ENCODE measurements at places on chromosomes 3 and 15. TPM values are rescaled to one million over a fixed set of nuclear protein-coding genes. Genes with fewer than 3 reads are reported as not detected.

Gene TMCO5A
- not detected for total RNA-seq

Gene AADAC
- total RNA-seq = not detected

Gene HYKK
- total RNA-seq = 4.4 TPM

Gene IL17RD
- 0.09 TPM for total RNA-seq

Gene EPHB3
- total RNA-seq = 5.3 TPM

DNA sequence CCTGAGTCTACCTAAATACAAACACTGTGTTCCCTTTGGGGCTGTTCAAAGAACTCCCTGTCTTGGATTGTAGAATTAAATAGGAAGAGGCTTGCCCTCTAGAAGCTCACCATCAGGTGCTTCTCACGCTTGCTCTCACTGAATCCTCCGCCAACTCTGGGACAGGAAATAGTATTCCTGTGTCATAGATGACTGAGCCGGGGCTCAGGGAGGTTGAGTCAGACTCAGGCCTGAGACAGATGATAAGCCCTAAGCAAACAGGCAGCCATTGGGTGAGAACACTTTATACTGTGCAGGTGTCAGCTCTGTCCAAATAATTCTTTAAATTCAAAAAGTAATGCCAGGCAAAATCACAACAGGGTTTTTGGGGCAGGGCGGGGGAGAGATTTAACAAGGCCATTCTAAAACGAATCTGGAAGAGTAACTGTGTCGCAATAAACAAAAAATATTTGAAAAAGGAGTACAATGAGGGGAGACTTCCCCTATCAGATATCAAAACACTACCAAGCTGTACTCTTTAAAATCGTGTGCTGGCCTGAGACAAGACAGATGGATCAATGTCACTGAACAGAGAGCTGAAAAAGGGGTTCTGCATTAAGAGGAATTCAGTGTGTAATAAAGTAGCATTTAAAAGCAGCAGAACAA lies 59.0 kb downstream of the EPHB3 start:
- peak; percentile 25 for DNase-seq
- H3K4me1 ChIP-seq = peaks cover 17% of the 10 kb centered on the region
- no peaks in the 10 kb centered on the region for H3K36me3 ChIP-seq
- no peak overlapping the region for H3K4me3 ChIP-seq

DNA sequence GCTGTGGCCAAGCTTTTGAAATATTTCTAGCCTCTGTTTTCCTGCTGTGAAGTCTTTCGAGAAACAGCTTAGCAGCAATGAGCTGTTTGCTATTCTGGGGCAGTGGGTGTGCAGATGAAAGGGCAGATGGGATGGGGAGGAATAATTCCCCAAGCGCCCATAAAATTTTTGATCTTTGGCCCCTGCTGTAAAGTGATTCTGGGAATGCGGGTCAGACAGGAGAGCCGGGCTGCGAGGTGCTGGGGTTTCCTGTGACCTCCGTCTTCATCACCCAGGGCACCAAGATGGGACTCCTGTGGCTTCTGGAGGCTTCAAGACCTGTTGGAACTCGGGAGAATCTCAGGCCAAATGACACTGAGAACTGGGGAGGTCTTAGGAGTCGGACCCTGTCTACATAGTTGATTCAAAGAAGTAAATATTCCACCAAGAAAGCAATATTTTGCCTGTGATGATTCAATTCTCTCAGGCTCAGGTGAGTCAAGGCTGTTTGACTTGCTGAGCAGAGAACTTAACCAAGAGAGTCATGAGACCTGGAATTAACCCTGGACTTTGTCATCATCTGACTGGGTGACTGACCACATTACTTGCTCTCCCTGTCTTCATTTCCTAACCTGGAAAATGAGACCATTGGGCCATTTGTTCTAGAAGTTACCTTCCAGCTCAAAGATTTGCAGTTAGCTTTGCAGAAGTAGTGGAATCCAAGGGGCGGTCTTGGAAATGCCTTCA lies 86.4 kb downstream of the POLR2M start:
- H3K4me1 ChIP-seq = peaks cover 7% of the 10 kb centered on the region
- DNase-seq = no peak
- H3K36me3 ChIP-seq = no peaks in the 10 kb centered on the region
- H3K27me3 ChIP-seq = peaks cover 11% of the 10 kb centered on the region

GRCh38 chr15:37057831-37058230 lies 42.5 kb downstream of the MEIS2 start:
- no peak overlapping the region for H3K4me3 ChIP-seq
- no peak overlapping the region for H3K27ac ChIP-seq
- peaks cover 63% of the 10 kb centered on the region for H3K36me3 ChIP-seq
- peaks cover 25% of the 10 kb centered on the region for H3K4me1 ChIP-seq
- no peaks in the 10 kb centered on the region for H3K27me3 ChIP-seq

- no peaks in the 10 kb centered on the region for H3K36me3 ChIP-seq
- no peaks in the 10 kb centered on the region for H3K4me1 ChIP-seq
- H3K4me3 ChIP-seq = no peak overlapping the region
- no peak for DNase-seq
- no peak overlapping the region for H3K27ac ChIP-seq
These were observed 370.1 kb downstream of the NR2F2 start for GRCh38 chr15:96700555-96700954.

DNA sequence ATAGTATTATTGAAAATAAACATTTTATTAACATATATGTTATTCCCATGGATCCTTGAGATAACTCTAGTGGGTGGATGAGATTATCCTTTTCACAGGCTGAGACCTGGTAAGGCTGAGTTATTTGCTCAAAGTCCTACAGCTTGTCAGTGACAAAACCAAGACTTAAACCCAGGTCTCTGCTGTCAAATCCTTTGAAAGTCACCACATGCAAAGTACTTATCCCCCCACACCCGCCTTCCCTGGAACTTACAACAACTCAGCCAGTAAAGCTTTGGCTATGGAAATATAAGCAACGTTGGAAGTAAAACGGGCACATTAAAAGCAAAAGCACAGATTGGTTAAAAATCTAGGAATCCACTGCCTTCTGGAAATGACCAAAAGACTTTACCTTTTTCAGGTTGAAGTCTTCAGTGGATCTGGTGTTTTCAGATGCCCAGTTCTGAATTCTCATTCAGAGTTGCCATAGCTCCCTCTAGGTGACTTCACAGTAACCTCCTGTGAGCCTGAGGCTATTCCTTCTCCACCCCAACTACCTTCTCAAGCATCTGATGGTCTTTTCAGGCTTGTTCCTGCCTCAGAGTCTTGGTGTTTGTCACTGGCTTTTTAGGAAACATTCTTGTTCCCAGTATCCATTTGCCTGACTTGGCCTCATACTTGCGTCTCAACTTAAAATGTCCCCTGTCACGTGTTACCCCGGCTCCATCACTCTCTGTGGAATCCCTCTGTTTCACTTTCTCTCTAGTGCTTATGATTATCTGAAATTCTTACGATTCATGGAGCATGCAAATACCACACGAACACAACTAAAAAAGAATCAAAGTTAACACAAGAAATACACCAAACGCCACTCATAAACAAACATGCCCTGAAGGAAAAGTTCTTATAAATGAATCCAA lies 131.2 kb downstream of the MAGI1 start:
- DNase-seq = no peak
- no peak overlapping the region for H3K4me3 ChIP-seq
- H3K27me3 ChIP-seq = no peaks in the 10 kb centered on the region

DNA sequence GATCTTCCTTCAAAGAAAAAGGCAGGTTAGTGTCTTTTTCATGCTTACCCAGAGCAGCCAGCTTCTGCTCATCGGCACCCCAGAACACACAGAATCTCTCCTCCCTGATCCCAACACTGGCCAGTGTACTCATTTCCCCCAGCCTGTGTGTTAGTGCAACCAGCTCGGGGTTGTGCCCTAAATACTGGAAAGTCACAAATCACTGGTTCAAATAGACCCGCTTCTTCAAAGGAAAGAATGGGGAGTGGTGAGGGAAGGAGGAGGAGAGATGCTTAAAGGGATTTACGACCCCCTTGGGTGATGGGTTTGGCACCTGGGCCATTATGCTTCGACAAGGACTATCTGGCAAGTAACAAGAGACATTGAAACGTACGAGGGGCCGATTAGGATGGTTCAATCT lies 114.0 kb downstream of the FOXB1 start:
- no peak overlapping the region for H3K27ac ChIP-seq
- no peak for DNase-seq
- no peak overlapping the region for H3K4me3 ChIP-seq

DNA sequence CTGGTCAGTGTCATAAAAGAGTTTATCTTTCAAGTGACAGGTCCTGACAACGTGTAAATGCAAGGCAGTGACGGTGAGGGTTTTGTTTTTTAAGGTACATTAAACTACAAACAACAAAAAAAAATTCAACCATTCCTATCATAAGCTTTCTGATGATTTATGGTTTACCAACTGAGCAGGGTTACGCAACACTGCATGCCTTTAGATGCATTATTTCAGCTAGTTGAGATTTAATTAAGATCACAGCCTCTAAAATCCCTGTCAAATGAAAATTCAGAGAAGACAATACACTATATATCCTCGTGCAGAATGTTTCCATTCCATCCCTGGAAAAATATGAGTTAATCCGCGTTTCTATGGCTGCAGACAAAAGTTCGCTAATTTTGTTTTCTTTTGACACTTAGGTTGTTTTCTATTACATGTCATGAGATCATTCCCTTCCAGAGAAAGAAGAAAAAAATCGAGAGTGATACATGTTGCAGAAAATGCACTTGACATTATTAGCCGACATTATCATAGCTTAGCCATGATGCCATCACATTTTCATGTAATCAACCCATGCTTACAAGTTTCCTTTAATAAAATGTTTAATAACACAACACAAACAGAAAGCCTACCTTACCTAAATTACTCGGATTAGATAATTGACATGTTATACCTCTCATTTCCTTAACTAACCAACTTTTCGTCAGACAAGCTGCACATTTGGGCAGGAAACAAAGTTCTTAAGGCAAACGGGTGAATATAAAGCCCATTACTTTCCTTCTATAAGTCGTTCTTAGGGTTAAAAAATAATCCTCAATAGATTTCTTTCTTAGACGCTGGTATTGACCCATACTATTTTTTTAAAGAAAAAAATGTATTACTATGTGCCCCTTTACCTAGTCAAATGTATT lies 521.2 kb downstream of the FOXP1 start:
- peaks cover 19% of the 10 kb centered on the region for H3K36me3 ChIP-seq
- DNase-seq = no peak
- peak overlapping the region; percentile 63 for H3K4me3 ChIP-seq

- H3K4me1 ChIP-seq = peaks cover 68% of the 10 kb centered on the region
- peaks cover 61% of the 10 kb centered on the region for H3K36me3 ChIP-seq
- H3K27me3 ChIP-seq = no peaks in the 10 kb centered on the region
- H3K27ac ChIP-seq = peak overlapping the region; percentile 50
These were observed 42.7 kb downstream of the HDGFL3 start for GRCh38 chr15:83164771-83165404.

DNA sequence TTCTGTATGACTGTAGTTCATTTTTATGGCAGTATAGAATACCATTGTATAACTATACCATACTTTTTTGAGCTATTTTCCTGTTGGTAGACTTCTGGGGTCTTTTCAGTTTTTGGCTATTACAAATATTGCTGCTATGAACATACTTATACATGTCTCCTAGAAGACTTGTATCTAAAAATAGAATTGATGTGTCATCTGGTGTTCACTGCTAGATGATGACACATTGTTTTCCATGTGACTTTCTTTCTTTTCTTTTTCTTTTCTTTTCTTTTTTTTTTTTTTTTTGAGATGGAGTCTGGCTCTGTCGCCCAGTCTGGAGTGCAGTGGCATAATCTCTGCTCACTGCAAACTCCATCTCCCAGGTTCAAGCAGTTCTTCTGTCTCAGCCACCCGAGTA lies 69.8 kb downstream of the SH3GL3 start:
- H3K36me3 ChIP-seq = no peaks in the 10 kb centered on the region
- peaks cover 5% of the 10 kb centered on the region for H3K27me3 ChIP-seq
- H3K4me3 ChIP-seq = no peak overlapping the region
- H3K4me1 ChIP-seq = no peaks in the 10 kb centered on the region

GRCh38 chr15:67006083-67007065 lies 59.0 kb upstream of the SMAD3 start:
- H3K27ac ChIP-seq = no peak overlapping the region
- H3K4me1 ChIP-seq = peaks cover 23% of the 10 kb centered on the region
- H3K4me3 ChIP-seq = no peak overlapping the region
- no peak for DNase-seq

- H3K4me1 ChIP-seq = no peaks in the 10 kb centered on the region
- H3K4me3 ChIP-seq = no peak overlapping the region
- no peak for DNase-seq
These were observed 210.8 kb downstream of the CGGBP1 start for GRCh38 chr3:87848003-87848402.

- no peak overlapping the region for H3K4me3 ChIP-seq
- no peak for DNase-seq
- no peaks in the 10 kb centered on the region for H3K4me1 ChIP-seq
These were observed 114.7 kb upstream of the SLC24A5 start for GRCh38 chr15:48006031-48006511.

DNA sequence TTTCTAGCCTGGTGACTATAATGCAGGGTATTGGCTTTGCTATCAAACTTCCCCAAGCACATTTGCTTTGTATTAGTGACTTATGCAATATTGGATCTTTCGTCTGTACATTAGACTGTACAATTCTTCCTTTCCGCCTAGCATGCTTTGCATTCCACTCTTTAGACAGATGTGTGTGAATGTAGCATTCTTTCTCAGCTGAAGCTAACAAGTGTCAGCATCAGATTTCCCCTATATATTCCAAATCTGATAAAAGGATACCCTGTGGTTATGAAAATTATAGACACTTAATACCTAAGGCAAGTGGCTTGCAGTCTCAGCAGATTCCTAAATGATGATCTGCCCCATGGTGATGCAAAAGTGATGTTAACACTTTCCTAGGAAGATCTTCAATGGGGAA lies 360.1 kb downstream of the CNTN4 start:
- H3K36me3 ChIP-seq = no peaks in the 10 kb centered on the region
- H3K27me3 ChIP-seq = no peaks in the 10 kb centered on the region
- no peak for DNase-seq
- no peaks in the 10 kb centered on the region for H3K4me1 ChIP-seq

GRCh38 chr3:127174284-127174683 lies 18.6 kb upstream of the PRR23E start:
- H3K4me1 ChIP-seq = peaks cover 34% of the 10 kb centered on the region
- H3K36me3 ChIP-seq = no peaks in the 10 kb centered on the region
- no peak overlapping the region for H3K27ac ChIP-seq
- DNase-seq = no peak
- peaks cover 7% of the 10 kb centered on the region for H3K27me3 ChIP-seq
- no peak overlapping the region for H3K4me3 ChIP-seq

- no peak overlapping the region for H3K4me3 ChIP-seq
- H3K4me1 ChIP-seq = 0 out of 2 replicates have a peak, but pooled peaks cover 5% of the 10 kb centered on the region
- DNase-seq = peak; percentile 46
- H3K27me3 ChIP-seq = peaks cover 24% of the 10 kb centered on the region
- no peak overlapping the region for H3K27ac ChIP-seq
These were observed 314.8 kb upstream of the CTDSPL start for GRCh38 chr3:37546876-37547275.

- peaks cover 38% of the 10 kb centered on the region for H3K4me1 ChIP-seq
- peak overlapping the region; percentile 62 for H3K4me3 ChIP-seq
- DNase-seq = peak; percentile 46
- H3K27ac ChIP-seq = peak overlapping the region; percentile 84
- no peaks in the 10 kb centered on the region for H3K36me3 ChIP-seq
These were observed 900.1 kb downstream of the ROBO1 start for GRCh38 chr3:78867409-78868372.

GRCh38 chr3:46954178-46954577 lies 22.4 kb downstream of the CCDC12 start:
- no peak for DNase-seq
- peaks cover 56% of the 10 kb centered on the region for H3K4me1 ChIP-seq
- no peak overlapping the region for H3K4me3 ChIP-seq
- no peak overlapping the region for H3K27ac ChIP-seq
- no peaks in the 10 kb centered on the region for H3K27me3 ChIP-seq
